Foreskin keratinocyte (primary cell): ENCODE measurements at places on chromosomes 5 and 9. TPM values are rescaled to one million over a fixed set of nuclear protein-coding genes. Genes with fewer than 3 reads are reported as not detected.

Gene LRRC19
- not detected in 2 replicates for total RNA-seq

Gene AFF4
- 52.0 and 58.0 TPM in 2 replicates for total RNA-seq

Gene COL23A1
- total RNA-seq = 0.04 TPM in 1 of 2 replicates, not detected in the other

Gene FBP1
- total RNA-seq = not detected in 2 replicates

Gene POU5F2
- total RNA-seq = 0.07 and 0.14 TPM in 2 replicates

Gene NMRK1
- 18.5 and 20.3 TPM in 2 replicates for total RNA-seq

Gene DMGDH
- total RNA-seq = 0.07 and 0.17 TPM in 2 replicates

Gene CNTNAP3B
- 3.4 and 4.5 TPM in 2 replicates for total RNA-seq

Gene POMT1
- 13.5 and 15.9 TPM in 2 replicates for total RNA-seq

DNA sequence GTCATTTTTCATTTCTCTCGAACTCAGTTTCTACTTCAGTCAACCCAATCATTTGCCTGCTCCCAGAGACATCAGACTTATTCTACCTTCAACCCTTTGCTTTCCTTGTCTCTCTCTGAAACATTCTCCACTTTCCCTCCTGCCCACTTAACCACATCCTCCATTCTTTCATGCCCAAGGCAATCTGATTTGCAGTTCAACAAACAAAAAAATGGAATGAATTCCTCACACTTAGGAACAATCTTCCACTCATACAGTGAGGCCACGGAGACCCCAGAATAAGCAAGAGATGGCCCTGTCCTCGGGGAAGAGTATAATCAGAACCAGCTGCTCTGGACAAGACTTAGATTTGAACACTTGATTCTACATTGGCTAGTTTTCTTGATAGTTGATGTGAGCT lies 180.5 kb downstream of the RFK start:
- no peak for DNase-seq

DNA sequence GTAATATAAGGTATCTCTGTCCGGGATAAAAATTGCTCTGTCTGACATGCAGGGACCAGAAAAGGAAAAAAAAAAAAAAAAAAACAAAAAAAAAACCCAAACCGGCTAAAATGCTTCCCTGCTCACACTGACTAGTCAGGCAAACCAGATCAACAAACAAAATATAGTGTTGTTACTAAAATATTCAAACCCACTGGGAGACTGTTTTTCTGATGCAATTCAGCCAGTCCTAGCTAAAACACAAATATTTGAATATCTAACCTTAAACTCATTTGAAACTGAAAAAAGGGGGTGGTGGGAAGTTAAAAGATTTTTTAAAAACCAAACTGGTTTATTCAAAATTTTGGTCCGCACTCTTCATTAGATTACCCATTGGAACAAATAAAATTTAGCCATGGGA lies 61.0 kb downstream of the APBA1 start:
- DNase-seq = no peak

DNA sequence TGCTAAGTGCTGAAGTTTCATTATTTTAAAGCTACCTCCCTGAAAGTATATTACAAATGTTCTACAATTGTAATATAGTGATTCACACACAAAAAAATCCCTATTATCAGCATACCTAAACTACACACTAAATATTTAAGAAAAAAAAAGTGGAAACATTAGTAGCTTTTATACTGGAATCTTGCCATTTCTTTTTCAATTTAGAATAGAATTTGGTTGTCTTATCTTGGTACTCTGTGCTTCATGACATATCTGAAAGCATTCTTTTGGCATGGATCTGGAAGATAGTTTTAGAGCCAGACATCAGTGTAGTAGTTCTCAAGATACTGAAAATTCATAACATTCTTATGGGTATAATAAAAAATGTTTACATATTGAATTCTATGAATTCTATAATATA lies 35.0 kb downstream of the SLC1A3 start:
- DNase-seq = no peak

DNA sequence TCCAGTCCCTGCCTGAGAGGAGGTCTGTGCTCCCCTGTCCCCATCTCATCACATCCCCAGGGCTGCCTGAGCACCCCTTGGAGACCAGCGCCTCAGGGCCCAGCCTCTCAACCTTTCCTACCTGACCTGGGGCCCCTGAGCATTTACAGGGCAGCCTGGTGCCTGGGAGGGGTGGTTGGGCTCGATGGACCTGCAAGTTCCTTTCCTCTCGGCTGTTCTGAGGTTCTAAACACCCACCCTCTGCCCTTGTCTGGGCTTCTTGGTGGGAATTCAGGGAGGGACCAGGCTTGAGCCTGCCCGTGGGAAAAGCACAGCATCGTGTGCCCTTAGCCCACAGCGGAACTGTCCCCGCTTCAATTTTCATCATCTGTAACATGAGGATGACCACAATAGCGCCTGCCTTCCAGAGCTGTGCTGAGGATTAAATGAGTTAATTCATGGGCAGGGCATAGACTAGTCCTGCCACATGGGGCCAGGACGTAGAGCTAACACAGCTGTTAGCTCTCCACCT lies 91.0 kb upstream of the SH3PXD2B start:
- no peak for DNase-seq

DNA sequence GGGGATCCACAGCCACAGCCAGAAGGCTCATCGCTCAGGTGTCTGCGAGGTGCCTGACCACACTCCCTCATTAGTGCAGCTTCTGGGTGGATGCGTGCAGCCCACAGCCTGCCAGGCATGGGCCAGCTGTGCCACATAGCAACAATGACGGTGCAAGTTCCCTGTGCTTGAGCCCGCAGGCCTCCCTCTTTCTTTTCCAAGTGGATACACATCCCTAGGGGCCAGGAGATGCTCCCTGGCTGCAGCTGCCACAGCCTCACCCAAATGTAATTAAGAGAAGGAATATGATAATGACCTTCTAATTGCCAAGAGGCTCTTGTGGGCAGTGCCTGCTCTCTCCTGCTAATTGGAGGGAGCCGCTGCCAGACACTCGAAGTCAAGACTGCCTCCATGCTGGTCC lies 116.0 kb upstream of the PPP1R26 start:
- no peak for DNase-seq

DNA sequence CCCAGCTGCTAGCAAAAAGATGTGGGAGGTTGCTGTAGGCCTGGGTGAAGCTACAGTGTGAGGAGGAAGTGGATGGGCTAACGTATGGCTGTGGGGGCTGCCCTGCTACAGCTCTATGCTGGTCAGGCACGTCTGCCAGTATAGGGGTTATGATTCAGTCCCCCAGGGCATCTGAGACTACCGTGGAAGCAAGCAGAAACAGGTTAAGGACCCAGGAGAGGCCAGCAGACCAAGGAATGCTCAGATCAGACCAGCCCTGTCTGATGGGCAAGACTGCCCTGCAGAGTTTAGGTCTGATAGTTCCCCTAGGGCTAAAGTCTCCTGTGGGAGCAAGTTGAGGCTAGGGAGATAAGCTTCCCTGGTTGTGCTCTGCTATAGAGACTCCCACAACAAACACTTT lies 416.1 kb upstream of the CTNND2 start:
- DNase-seq = peak; percentile 12

DNA sequence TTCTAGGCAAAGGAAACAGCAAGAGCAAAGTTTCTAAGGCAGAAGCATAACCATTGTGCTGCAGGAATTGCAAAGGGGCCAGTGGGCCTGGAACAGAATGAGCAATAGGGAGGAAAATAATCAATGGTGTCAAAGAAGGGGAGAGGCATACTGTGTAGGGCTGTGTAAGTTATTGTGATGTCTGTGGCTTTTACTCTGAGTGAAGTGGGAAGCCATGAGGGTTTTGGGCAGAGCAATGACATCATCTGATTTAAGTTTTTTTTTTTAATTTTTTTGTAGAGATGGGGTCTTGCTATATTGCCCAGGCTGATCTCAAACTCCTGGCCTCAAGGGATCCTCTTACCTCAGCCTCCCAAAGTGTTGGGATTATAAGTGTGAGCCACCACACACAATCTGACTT lies 64.6 kb upstream of the PPP2CA start:
- no peak for DNase-seq

- DNase-seq = no peak
Observed at GRCh38 chr9:83986765-83987401, 6.3 kb downstream of the RMI1 start.

DNA sequence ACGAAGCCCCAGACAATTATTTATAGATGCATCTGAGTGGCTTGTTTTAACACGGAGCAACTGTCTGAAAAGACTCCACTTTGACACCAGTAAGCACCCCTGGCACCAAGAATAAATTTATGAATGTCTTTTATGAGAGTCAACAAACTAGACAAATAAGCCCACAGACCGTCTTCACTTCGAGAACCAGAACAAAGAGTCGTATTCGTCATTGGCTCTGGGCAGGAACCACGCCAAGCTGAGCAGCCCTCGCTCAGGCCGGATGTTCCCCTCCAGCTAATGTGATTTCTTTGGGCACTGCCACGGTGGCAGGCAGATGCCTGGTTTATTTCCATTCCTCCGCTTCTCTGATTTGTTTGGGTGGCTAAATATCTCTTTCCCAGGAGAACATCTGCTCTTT lies 91.9 kb upstream of the STC2 start:
- no peak for DNase-seq

DNA sequence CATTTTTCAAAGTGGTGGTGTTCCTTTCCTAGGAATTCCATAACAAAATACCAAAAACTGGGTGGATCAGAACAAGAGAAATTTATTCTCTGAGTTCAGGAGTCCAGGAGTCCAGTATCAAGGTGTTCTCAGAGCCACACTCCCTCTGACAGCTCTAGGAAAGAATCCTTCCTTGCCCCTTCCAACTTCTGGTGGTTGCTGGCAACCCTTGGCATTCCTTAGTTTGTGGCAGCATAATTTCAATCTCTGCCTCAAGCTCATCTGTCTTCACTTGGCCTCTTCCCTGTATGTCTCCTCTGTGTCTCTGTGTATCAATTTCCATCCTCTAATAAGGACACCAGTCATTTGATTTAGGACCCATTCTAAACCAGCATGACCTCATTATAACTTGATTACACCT lies 243.7 kb downstream of the MPDZ start:
- DNase-seq = no peak

DNA sequence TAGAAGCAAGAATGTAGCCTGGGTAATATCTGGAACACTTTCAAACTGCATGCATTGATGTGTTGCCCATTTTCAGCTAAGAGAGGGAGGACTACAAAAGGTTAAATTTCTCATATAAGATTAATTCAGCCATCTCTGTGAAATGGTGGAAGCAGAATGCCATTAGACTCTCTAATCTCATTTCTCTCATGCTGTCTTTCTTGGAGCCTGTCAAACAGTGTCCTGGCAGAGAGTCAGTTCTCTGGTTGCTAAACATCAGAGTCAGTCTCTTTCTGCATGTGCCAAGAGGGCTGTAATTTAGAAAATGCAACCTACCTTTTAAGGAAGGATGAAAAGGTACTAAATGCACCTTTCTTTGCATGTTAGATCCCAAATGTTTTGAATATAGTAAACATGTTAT lies 910 bp upstream of the GARNL3 start:
- no peak for DNase-seq

GRCh38 chr9:5633243-5633642 lies 4.3 kb downstream of the RIC1 start:
- DNase-seq = peak; percentile 78

GRCh38 chr5:176406436-176407052 lies 9.8 kb downstream of the CLTB start:
- no peak for DNase-seq

DNA sequence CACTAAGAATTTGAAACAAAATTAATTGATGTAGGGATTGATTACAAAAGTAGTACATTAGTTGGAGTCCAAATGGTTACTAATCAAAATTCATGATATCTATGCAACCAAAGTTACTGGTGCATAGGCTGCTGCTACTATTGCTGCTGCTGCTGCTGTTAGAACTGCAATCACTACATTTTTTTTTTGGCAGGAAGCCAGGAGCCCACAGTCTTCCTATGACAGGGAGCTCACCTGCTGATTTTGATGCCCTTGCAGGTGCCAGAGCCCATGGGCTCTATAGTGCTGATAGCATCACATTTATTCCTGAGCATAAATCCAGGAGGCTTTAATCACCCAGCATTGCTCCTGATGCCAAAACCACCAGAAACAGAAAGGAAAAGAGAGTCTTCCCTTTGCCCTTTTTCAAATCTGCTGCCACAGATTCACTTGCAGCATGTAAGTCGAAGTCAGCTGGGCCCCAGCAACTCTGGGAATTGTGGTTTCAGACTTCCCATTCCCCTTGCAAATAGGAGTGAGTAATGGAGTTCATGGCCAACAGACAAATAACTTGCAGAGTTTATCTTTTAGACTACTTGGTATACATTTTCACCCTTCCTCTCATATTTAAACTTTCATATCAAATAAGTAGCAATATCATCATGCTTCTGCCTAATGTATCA lies 17.6 kb downstream of the SLCO6A1 start:
- no peak for DNase-seq

- no peak for DNase-seq
Observed at GRCh38 chr9:7976167-7976755, 176.7 kb upstream of the DMAC1 start.

DNA sequence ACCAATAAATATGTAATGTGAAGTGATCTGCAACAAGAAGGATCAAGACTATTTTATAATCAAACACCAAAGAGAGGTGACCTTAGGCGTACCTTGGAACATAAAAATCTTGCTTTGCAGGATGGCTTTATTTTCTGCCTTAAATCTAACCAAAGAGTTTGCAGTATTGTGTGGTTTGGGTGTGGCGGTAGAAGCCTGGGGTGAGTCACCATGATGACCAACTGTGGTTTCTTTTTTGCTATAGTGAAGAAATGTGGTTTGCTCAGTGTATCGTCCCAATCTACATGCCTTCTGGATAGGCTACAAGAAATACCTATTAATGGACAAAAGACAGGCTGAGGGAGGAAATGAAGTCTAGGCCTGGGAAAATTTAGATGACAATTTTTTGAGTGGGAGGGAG lies 5.1 kb upstream of the CAST start:
- DNase-seq = peak; percentile 87

DNA sequence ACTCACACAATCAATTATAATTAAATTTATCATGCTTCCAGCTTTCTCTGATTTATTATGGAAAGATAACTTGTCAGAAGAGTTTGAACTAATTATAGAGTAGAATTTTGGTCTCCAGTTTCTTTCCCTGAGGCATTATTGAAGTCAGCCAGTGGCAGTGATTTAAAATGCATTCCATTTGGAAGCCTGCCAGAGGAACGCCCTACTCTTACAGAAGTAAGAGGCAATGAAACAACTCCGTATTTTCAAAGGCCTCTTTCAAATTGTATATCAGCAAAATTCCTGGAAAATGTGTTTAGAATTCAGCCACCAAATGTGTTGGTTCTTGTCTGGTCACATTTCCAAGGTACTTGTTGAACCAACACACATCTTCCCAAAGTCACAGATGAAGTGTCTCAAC lies 640.9 kb downstream of the SEMA5A start:
- peak; percentile 86 for DNase-seq

GRCh38 chr5:39503155-39503554 lies 78.4 kb upstream of the DAB2 start:
- no peak for DNase-seq
